ENCODE measurements at places on chromosomes 12 and 14. TPM values are rescaled to one million over a fixed set of nuclear protein-coding genes. Genes with fewer than 3 reads are reported as not detected.

The NTN4 gene
- 44.9 TPM for total RNA-seq

The MORN3 gene
- not detected for total RNA-seq

The DACT1 gene
- 3.2 TPM for total RNA-seq

The RNASE3 gene
- total RNA-seq = not detected

The LRRC74A gene
- total RNA-seq = not detected

The IFNG-AS1 gene
- not detected for total RNA-seq

The CD69 gene
- total RNA-seq = 0.25 TPM

The LGR5 gene
- not detected for total RNA-seq

The SERPINA3 gene
- total RNA-seq = 0.13 TPM

The ANO2 gene
- total RNA-seq = not detected

The WNT5B gene
- total RNA-seq = 8.9 TPM

The SCARB1 gene
- total RNA-seq = 15.7 TPM

The XRCC3 gene
- 20.1 TPM for total RNA-seq

The GLIPR1L1 gene
- total RNA-seq = not detected

The PPM1H gene
- 9.6 TPM for total RNA-seq

GRCh38 chr14:100855256-100855930, 29.5 kb downstream of the MEG3 start:
- DNase-seq = no peak
- no peaks in the 10 kb centered on the region for H3K4me1 ChIP-seq
- H3K36me3 ChIP-seq = peaks cover 19% of the 10 kb centered on the region
- H3K4me3 ChIP-seq = no peak overlapping the region
- H3K27me3 ChIP-seq = no peaks in the 10 kb centered on the region

GRCh38 chr14:77037938-77038568, 9.5 kb upstream of the IRF2BPL start:
- H3K36me3 ChIP-seq = no peaks in the 10 kb centered on the region
- peak overlapping the region; percentile 78 for H3K27ac ChIP-seq
- no peak overlapping the region for H3K4me3 ChIP-seq
- no peaks in the 10 kb centered on the region for H3K27me3 ChIP-seq
- H3K4me1 ChIP-seq = peaks cover 80% of the 10 kb centered on the region
- peak; percentile 72 for DNase-seq

DNA sequence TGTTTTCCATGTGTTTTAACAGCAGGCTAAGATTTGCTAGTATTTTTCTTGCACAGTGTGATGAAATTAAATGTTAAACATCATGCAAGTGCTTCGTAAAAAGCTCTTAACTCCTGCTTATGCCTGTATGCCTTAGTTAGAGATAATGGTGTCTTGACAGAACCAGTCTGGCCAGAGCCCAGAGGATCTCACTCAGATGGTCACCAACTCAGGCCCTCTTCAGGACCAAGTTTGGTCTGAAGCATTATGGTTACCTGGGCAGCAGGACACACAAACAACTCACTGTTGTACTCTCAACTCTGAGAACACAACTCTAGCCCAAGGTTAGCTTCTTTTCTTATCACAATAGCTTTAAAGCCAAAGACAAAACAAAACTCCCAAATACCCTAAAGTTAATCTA, 115.4 kb downstream of the KIF21A start:
- H3K27me3 ChIP-seq = no peaks in the 10 kb centered on the region
- H3K4me1 ChIP-seq = no peaks in the 10 kb centered on the region
- no peak overlapping the region for H3K27ac ChIP-seq
- no peak for DNase-seq

GRCh38 chr12:28781671-28782652, 367.1 kb upstream of the FAR2 start:
- no peaks in the 10 kb centered on the region for H3K36me3 ChIP-seq
- no peaks in the 10 kb centered on the region for H3K27me3 ChIP-seq
- no peak overlapping the region for H3K27ac ChIP-seq
- no peak overlapping the region for H3K4me3 ChIP-seq
- DNase-seq = no peak

DNA sequence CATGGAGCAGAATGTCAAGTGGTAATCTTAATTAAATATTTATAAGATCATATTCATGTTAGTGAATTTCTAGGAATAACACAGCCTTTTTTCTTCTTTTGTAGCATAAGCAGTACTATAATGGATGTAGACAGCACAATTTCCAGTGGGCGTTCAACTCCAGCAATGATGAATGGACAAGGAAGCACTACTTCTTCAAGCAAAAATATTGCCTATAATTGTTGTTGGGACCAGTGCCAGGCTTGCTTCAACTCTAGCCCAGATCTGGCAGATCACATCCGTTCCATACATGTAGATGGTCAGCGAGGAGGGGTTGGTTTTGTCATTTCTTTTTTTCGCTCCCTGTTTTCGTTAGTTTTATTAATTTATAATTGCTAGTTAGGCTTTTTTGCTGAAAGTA, 23.1 kb downstream of the AEBP2 start:
- H3K27ac ChIP-seq = no peak overlapping the region
- no peak overlapping the region for H3K4me3 ChIP-seq
- H3K4me1 ChIP-seq = no peaks in the 10 kb centered on the region
- H3K27me3 ChIP-seq = no peaks in the 10 kb centered on the region
- H3K36me3 ChIP-seq = peaks cover 35% of the 10 kb centered on the region
- DNase-seq = no peak

GRCh38 chr14:95183532-95184412, 26.4 kb upstream of the DICER1 start:
- H3K27me3 ChIP-seq = no peaks in the 10 kb centered on the region
- DNase-seq = peak; percentile 29
- H3K4me1 ChIP-seq = peaks cover 11% of the 10 kb centered on the region
- no peak overlapping the region for H3K4me3 ChIP-seq

- no peak overlapping the region for H3K4me3 ChIP-seq
- no peaks in the 10 kb centered on the region for H3K27me3 ChIP-seq
- no peaks in the 10 kb centered on the region for H3K36me3 ChIP-seq
- no peaks in the 10 kb centered on the region for H3K4me1 ChIP-seq
- DNase-seq = no peak
These were observed 154.8 kb downstream of the PTCSC3 start for GRCh38 chr14:36021591-36022320.

GRCh38 chr12:102652645-102653313, 172.4 kb upstream of the IGF1 start:
- H3K4me3 ChIP-seq = no peak overlapping the region
- H3K36me3 ChIP-seq = no peaks in the 10 kb centered on the region
- H3K4me1 ChIP-seq = no peaks in the 10 kb centered on the region
- no peak for DNase-seq
- H3K27me3 ChIP-seq = no peaks in the 10 kb centered on the region

DNA sequence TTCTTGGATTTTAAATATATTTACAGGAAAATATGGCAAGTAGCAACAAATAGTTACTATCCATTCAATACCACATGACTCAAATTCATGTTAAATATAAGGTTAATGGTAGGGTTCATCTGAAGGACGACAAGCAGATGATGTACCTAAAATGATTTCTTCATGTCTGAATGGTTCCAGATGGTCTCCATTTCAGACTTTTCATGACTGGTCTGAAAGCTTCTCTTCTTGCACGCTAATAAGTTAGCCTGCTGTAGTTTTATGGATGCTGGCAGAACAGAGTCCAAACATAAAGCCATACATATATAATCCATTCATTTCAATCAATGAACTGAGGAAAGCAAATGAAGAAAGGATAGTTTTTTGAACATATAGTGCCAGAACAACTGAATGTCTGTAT, 257.0 kb upstream of the MGAT4C start:
- no peak for DNase-seq
- H3K4me3 ChIP-seq = no peak overlapping the region
- no peak overlapping the region for H3K27ac ChIP-seq
- no peaks in the 10 kb centered on the region for H3K27me3 ChIP-seq

DNA sequence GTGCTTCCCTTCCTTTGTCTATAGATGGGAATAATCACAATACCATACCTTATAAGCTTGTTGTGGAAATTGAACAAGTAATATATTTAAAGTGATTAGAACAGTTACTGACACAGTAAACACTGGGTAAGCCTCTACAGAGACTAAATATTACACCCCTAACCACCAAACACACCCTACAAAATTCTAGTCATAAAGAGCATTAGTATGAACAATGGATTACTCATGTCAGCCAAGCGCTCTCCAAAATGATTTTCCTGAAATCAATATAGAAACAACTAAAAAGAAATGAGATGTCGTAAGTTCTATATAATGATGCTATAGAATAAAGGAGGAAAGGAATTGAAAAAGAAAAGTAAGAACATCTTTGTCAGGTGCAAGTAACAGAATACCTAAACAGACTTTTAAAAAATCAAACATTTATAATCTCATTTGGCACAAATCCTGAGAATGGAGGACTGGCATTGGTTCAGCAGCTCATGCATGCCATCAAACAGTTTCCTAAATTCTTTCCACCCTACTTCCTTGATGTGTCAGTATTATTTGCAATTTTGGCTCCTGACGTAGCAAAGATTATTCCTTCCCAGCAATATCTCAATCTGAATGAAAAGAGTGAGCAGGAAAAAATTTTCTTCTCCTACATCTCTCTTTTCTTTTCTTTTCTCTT, 118.0 kb downstream of the SINHCAF start:
- no peak overlapping the region for H3K27ac ChIP-seq
- no peak overlapping the region for H3K4me3 ChIP-seq
- H3K27me3 ChIP-seq = 0 out of 2 replicates have a peak, but pooled peaks cover 4% of the 10 kb centered on the region
- DNase-seq = no peak
- H3K4me1 ChIP-seq = no peaks in the 10 kb centered on the region
- no peaks in the 10 kb centered on the region for H3K36me3 ChIP-seq

GRCh38 chr12:10392394-10392930, 2.6 kb upstream of the KLRK1 start:
- no peaks in the 10 kb centered on the region for H3K36me3 ChIP-seq
- H3K4me3 ChIP-seq = no peak overlapping the region
- no peaks in the 10 kb centered on the region for H3K27me3 ChIP-seq
- DNase-seq = no peak

- no peak overlapping the region for H3K4me3 ChIP-seq
- H3K27ac ChIP-seq = no peak overlapping the region
- H3K27me3 ChIP-seq = no peaks in the 10 kb centered on the region
- H3K36me3 ChIP-seq = no peaks in the 10 kb centered on the region
These were observed 108.1 kb downstream of the TTLL5 start for GRCh38 chr14:75769047-75769685.

GRCh38 chr12:79597910-79598309, 92.9 kb downstream of the PAWR start:
- peaks cover 13% of the 10 kb centered on the region for H3K36me3 ChIP-seq
- no peaks in the 10 kb centered on the region for H3K4me1 ChIP-seq
- no peak overlapping the region for H3K4me3 ChIP-seq
- H3K27me3 ChIP-seq = no peaks in the 10 kb centered on the region

DNA sequence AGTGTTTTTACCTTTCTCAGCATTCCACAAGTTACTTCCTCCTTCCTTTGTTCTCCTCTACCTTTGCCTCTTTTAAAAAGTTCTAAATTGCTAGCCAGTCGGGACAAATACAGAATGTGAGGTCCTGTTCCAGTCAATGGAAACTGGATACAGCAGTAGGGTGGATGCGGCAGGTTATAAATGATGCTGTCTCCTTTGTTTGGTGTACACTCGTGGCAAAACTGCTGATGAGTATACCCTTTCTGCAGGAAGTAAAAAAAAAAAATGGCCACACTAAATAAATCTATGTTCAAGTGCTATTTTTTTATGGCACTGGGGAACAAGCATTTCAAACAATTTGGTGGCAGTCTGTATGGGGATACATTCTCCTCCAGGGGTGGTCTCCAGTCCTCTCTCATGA, 27.5 kb downstream of the KLRK1 start:
- peaks cover 40% of the 10 kb centered on the region for H3K4me1 ChIP-seq
- DNase-seq = no peak
- no peaks in the 10 kb centered on the region for H3K27me3 ChIP-seq

- no peak for DNase-seq
- no peaks in the 10 kb centered on the region for H3K36me3 ChIP-seq
- no peak overlapping the region for H3K27ac ChIP-seq
- 0 out of 2 replicates have a peak, but pooled peaks cover 5% of the 10 kb centered on the region for H3K4me1 ChIP-seq
These were observed 146.4 kb downstream of the EMP1 start for GRCh38 chr12:13342971-13343370.

- no peak for DNase-seq
- no peak overlapping the region for H3K4me3 ChIP-seq
- no peaks in the 10 kb centered on the region for H3K27me3 ChIP-seq
- peaks cover 9% of the 10 kb centered on the region for H3K4me1 ChIP-seq
- no peaks in the 10 kb centered on the region for H3K36me3 ChIP-seq
- no peak overlapping the region for H3K27ac ChIP-seq
These were observed 8.7 kb upstream of the JDP2 start for GRCh38 chr14:75418850-75419768.

DNA sequence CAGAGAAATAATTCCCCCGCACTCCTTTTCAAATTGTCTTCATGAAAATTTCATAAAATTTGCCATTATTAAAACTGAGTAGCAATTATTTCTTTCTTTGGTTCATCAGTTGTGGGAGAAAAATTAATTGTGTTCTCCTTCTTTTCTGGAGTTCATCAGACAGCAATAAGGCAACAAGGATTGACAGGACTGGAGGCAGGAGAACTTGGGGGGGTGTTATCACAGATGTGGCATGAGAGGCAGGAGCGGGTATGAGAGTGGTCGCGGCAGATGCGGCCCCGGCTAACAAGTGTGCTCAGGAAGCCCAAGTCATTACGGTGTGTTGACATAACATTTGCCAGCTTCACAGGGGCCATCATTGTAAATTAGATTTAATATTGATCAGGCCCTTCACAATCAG, 306.6 kb upstream of the TMPO start:
- H3K4me1 ChIP-seq = no peaks in the 10 kb centered on the region
- no peak overlapping the region for H3K27ac ChIP-seq
- no peak overlapping the region for H3K4me3 ChIP-seq
- H3K27me3 ChIP-seq = no peaks in the 10 kb centered on the region

DNA sequence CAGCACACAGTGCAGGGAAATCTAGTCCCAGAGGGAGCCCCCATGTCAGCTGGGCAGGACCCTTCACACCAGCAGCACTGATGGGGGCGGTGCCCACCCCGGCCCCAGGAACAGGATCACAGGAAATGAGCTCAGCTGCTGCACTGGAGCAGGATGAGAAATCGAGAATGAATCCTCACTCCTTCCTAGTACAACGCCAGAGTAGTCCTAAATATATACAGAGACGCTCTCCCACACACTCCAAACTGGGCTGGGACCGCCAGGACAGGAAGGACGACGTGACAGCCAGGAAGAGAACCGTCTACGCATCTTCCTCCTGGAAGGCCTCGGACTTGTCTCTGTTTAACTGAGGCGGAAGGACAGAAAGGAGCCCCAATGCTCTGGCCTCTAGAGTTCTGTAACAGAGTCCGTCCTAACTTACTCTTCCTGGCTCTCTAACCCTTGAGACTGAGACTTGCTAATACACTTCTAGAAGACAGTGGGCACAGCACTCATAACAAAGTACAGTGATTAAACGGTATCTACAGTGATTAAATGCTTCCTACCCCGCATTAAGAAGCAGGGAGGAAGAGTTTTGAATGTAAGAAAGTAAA, 33.4 kb downstream of the CDC42BPB start:
- peaks cover 77% of the 10 kb centered on the region for H3K4me1 ChIP-seq
- no peak overlapping the region for H3K4me3 ChIP-seq
- DNase-seq = peak; percentile 69
- no peaks in the 10 kb centered on the region for H3K27me3 ChIP-seq
- H3K27ac ChIP-seq = peak overlapping the region; percentile 66

DNA sequence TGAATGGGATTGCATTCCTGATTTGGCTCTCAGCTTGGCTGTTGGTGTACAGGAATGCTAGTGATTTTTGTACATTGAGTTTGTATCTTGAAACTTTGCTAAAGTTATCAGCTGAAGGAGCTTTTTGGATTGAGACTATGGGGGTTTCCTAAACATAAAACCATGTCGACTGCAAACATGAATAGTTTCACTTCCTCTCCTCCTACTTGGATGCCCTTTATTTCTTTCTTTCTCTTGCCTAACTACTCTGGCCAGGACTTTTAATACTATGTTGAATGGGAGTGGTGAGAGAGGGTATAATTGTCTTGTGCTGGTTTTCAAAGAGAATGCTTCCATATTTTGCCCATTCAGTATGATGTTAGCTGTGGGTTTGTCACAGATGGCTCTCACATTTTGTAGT, 141.5 kb downstream of the CEP83 start:
- H3K4me3 ChIP-seq = no peak overlapping the region
- H3K27ac ChIP-seq = no peak overlapping the region
- H3K4me1 ChIP-seq = no peaks in the 10 kb centered on the region
- H3K36me3 ChIP-seq = peaks cover 10% of the 10 kb centered on the region
- no peak for DNase-seq
